Naive thymus-derived CD8-positive, alpha-beta T cell (primary cell): ENCODE measurements at places on chromosomes 4 and X. TPM values are rescaled to one million over a fixed set of nuclear protein-coding genes. Genes with fewer than 3 reads are reported as not detected.

DNA sequence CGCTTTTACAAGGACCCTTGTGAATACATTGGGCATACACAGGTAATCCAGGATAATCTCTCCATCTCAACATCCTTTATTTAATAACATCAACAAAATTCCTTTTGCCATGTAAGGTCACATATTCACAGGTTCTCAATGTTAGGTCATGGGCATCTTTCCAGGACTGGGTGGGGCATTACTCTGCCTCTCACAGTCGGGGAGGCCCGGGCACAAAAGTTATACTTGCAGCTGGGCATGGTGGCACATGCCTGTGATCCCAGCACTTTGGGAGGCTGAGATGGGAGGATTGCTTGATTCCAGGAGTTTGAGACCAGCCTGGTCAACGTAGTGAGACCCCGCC, 93.7 kb upstream of the AP1S2 start:
- DNase-seq = no peak

ARSH gene
- polyA plus RNA-seq = not detected

GRCh38 chrX:15525664-15526416, 25.2 kb downstream of the BMX start:
- DNase-seq = no peak

DNA sequence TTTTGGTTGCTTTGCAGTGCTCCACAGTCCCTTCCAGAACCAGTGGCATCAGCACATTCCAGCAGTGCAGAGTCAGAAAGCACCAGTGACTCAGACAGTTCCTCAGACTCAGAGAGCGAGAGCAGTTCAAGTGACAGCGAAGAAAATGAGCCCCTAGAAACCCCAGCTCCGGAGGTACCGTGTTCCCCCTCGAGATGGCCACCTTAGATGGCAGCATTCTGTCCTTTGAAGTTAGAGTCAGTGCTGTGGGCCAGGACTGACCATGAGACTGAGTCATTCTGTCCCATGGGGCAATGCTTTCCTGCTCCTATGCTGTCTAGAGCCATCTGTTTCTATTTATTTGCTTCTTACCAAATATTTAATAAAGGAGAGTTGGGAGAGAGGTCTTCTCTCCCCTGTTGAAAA, 112.3 kb downstream of the KLHL8 start:
- no peak for DNase-seq

GRCh38 chrX:148459343-148459742, 41.1 kb upstream of the AFF2 start:
- DNase-seq = no peak

USP17L18 gene
- polyA plus RNA-seq = not detected

GRCh38 chr4:24033626-24034025, 143.8 kb upstream of the PPARGC1A start:
- no peak for DNase-seq

- no peak for DNase-seq
Measured at GRCh38 chr4:159937595-159937994, 834.7 kb downstream of the RAPGEF2 start.

DNA sequence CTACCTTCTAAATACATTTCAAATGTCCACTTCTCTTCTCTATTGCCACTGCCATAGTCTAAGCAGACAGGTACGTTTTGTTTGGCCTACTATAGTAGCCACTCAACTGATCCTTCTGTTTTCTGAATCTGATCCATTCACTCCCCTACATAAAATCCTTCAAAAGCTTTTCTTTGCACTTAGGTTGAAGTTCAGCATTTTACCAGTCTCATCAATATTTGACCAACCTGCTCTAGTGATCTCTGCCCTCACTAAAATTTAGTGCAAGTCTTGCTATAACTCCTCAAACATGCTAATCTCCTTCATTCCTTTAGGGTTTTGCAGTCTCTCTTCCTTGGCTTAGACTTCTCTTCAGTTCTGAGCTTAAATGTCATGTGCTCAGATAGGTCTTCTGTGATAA, 33.4 kb downstream of the EGF start:
- DNase-seq = no peak

GYPE gene
- polyA plus RNA-seq = 5.9 TPM

- DNase-seq = no peak
Measured at GRCh38 chrX:50747471-50747900, 66.5 kb downstream of the SHROOM4 start.

ARHGAP36 gene
- polyA plus RNA-seq = not detected

- no peak for DNase-seq
Measured at GRCh38 chr4:54737421-54737820, 79.7 kb downstream of the KIT start.

GRCh38 chr4:87375719-87376291, 15.2 kb downstream of the HSD17B11 start:
- peak; percentile 30 for DNase-seq

DNA sequence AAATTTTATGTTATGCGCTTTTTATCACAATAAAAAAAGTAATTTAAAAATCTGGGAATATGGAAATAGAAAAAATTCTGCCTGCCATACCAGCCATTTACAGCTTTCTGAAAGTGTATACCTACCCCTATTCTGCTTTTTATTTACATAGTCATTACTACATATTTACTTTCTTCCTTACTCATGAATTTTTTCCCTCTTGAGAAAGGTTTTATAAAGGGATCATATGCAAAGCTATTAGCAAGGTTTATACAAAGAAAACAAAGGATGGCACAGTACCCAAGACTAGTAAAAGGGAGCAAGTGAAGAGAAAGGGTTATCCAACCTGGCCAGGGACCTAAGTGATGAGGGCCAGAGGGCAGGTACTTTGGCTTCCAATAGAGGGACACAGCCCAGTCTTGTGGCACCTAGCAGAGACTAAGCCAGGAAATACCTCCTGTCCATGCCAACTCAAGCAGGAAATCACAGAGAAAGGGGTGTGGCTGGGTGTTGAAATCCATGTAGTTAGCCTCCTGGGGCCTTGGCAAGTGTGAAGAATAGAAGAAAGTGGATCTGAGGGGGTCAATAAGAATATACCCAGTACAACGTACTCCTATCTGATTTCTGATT, 207.3 kb upstream of the VEGFC start:
- no peak for DNase-seq

GRCh38 chr4:148998719-148999118, 556.5 kb upstream of the NR3C2 start:
- no peak for DNase-seq

DDIT4L gene
- not detected for polyA plus RNA-seq

- DNase-seq = no peak
Measured at GRCh38 chr4:35342833-35343232, 901.5 kb downstream of the ARAP2 start.

EGF gene
- polyA plus RNA-seq = not detected

DNA sequence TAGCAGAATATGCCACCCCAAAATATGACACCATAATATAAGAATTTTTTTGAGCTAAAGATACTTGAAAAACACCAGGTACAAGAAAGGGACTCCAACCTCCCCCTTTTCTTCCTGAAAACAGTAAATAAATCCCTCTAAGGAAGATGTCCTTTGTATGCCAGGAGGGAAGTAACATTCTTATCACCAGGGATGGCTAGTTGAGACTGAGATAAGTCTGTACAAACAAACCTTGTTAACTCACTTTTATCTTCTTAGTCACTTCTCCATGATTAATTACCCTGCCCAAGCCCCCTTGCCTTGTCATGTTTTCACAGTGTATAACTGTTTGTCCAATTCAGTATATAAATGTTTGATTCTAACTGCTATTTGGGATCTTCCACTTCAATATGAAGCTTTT, 888.0 kb downstream of the PCDH18 start:
- no peak for DNase-seq

GRSF1 gene
- polyA plus RNA-seq = 71.8 TPM

GRCh38 chrX:2568125-2568524, 67.3 kb upstream of the DHRSX start:
- no peak for DNase-seq

BMP3 gene
- not detected for polyA plus RNA-seq

DNA sequence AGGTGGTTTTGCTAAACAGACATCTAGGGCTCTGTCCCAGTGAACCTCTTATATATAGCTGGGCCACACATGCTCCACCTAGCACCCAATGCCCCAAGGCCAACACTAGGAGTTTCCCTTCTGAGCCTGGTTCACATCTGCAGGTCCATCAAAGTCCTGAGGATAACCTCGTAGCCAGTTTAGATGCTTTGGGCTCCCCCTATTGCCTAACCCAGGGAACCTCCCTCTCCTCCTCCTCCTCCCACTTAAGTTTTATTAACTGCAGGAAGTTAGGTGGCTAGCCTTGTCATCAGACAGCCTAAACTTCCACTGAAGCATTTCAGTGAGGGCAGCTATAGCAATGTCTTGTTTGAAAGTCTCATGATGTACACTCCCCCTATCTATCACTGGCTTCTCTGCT, 88.0 kb downstream of the GUCY2F start:
- no peak for DNase-seq
